ENCODE measurements at places on chromosomes 3 and 15.

DNA sequence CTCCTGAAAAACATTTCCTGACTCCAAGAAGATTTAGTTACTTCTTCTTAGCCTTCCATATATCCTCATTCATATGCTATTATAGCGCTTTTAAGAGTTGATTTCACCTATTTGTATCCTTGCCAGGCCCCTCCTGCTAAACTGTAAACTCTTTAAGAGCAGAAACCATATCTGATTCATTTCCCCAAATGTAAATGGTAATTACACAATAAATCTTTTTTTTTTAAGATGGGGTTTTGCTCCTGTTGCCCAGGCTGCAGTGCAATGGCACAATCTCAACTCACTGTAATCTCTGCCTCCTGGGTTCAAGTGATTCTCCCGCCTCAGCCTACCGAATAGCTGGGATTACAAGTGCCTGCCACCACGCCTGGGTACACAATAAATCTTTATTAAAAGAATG, 4.5 kb downstream of the DLEC1 start:
- no peak for DNase-seq

GRCh38 chr3:9690451-9691450, 12.9 kb upstream of the CPNE9 start:
- peak; percentile 66 for DNase-seq

DNA sequence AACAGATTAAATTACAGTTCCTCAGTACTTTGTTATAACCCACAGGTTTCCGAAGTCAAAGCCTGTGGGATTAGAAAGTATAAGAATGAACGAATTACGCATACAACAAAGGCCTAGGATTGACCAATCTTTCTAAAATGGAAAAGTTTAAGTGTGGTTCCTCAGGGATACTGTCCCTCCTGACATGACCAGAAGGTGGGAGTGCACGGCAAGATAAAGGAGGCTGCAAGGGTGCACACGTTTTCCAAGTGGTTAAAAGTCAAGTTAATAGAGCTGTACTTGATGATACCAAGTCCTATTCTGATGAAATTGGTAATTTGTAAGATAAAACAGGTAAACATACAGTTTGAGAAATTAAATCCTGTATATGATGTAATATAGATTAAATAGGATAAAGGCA, 96.2 kb downstream of the ALDH1A2 start:
- no peak for DNase-seq

DNA sequence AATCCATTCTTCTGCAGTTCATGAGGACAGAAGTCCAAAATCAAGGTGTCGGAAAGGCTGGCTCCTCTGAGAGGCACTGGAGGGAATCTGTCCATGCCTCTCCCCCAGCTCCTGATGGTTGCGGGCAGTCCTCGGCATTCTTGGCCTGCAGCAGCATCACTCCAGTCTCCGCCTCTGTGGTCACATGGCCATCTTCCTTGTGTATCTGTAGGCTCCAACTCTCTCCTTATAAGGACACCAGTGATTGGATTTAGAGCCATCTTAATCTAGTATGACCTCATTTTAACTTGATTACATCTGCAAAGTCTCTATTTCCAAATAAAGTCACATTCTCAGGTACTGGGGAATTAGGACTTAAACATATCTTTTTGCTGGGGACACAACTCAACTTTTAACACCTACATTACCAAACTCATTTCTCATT, 56.0 kb upstream of the FLNB start:
- DNase-seq, result no peak

DNA sequence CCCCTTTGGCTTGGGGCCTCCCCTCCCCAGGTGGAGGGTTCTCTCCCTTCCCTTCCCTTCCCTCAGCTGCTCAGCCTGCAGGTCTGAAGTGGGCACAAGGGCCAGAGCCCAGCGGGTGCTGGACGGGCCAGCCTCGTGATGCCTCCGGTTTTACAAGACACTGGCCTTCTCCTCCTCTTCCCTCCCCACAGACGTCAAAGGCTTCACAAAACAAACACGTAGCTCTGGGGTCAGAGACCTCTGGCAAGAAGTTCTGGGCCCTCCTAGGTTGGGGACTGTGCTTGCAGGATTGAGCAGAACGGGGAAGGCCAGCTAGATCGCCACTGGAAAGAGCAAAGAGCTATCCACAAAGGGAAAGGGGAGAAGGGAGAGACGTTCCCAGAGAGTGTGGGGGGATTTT, 81.4 kb upstream of the TPM1 start:
- no peak for DNase-seq

DNA sequence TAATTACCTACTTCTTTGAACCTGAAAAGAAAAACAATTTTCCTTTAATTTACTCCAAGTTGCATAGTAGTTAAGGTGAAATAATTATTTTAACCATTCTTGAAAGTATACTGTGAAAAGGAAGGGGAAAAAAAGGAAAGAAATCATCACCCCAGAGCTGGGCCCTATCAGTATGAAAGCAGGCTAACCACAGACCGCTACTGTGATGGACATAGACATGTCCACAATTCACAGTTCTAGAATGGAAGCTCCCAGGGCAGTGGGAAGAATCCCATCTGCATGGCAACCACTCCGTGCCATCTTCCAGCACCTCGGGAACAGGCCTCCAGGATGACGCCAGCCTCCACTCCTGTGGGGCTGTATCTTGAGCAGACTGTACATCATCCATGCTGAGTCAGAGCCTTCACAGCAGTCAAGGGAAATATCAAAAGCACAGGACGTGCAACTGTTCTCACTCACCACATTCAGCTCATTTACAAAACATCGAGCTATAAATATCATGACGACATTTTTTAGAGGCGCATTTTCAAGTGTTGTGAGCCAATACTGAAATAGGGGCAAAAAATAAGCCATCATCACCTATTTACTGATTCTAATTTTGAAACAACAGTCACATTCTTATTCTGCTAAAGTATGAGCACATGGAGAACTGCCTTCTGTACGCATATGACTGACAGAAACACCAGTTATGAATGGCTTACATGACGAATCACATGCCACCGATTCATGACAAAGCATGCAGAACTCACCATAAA, 119.7 kb downstream of the SNRK start:
- DNase-seq, result no peak

DNA sequence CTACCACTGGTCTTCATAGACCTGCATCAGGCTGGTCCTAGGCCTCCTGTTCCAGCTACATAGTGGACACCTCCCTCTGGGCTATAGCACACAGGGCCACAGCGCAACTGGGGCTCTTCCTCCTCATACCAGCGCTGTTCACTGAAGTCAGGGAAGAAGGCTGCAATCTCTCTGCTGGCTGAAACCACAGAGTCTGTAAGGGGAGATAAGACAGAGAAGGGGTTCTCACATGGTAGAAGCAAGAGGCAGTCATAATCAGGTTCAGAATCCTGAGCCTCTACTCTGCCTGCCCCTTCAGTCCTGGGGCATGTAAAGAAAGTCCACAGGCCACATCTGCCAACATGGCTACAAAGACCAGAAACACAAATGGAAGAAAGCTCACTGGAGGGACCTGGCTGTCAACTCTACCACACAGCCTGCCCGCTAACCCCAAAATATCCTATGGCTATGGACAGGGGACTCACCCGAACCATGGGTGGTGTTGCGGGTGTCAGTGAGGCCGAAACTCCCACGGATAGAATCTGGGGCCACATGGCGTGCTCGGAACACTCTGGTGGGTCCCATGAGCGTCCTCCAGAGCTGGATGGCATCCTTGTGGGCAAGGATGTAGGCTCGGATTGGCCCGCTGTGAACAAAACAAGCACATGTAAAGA, 38.7 kb downstream of the SPINK8 start:
- DNase-seq, result no peak

- no peak for DNase-seq
These were observed 74.7 kb upstream of the C15orf39 start for GRCh38 chr15:75126864-75127580.

GRCh38 chr3:156371701-156372100, 183.2 kb downstream of the SSR3 start:
- DNase-seq, result no peak

GRCh38 chr15:80978685-80979329, 10.8 kb downstream of the MESD start:
- no peak for DNase-seq

DNA sequence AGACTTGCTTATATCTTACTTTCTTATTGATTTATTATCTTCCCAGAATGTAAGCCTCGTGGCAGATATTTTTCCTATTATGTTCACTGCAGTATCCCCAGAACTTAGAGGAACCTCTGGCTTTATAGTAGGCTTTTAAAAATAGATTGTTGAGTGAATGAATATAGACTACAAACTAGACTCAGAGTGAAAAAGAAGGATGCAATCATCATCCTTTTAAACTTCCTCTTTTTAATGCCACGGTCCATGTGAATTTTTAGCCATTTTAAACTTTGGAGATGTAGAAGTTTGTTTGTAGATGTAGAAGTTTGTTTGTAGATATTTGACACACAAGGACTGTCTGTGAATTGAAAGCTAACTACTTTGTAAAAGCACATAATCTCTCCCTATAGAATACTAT, 7.2 kb upstream of the P2RY12 start:
- no peak for DNase-seq

GRCh38 chr3:170475092-170475685, 56.5 kb downstream of the CLDN11 start:
- DNase-seq, result no peak

DNA sequence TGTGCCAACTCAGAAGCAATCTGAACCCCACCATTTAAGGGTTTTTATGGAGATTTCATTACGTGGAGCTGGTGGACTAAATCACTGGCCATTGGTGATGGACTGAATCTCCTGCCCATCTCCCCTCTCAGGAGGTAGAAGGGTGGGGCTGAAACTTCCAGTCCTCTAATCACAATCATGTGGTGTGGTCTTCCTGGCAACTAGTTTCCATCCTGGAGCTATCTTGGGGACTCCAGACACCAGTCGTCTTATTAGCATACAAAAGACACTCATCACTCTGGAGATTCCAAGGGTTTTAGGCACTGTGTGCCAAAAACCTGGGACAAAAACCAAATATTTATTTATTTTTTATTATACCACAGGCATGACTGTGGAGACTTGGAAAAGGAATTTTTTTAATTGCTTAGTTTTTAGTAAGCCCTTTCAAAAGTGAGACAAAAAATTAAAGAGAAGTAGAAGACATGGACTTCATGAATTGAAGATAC, 203.6 kb downstream of the WNT5A start:
- no peak for DNase-seq

GRCh38 chr3:105812194-105812586, 56.6 kb downstream of the CBLB start:
- DNase-seq, result no peak

GRCh38 chr15:76752549-76752948, 152.6 kb downstream of the SCAPER start:
- DNase-seq, result no peak

DNA sequence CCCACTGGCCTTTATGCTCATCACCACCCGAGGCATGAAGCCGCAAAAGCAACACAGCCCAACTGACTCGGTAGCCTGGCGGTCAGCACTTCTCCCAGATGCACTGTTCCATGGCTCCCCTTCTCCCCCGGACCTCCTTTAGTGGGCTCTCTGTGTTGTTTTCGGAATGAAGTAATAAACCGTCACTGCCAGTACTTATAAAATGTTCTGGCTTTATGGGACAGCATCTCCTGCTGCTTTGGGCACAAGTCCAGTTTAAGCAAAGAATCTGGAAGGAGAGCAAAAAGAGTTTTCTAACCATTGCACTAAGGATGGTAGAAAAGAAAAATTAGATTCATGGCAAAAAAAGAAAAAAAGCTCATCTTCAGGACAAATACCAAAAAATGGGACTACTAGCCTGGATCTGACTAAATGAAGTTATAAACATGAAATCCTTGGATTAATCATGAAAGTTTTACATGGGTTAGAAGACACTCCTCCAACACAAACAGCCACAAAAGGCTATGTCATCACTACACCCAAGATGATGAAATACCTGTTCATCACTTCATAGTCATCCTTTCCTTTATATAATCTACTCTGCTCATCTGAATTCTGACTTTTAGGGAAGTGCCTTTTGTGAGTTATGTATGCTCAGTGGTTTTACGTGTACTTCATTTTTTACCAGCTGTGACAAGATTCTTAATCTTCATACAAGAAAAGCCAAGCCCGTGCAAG, 89.5 kb upstream of the UBE2E2 start:
- DNase-seq, result no peak

GRCh38 chr3:24111711-24112110, 166.6 kb downstream of the NR1D2 start:
- no peak for DNase-seq

- DNase-seq, result no peak
These were observed 148.5 kb downstream of the OSBPL10 start for GRCh38 chr3:31832551-31832950.

DNA sequence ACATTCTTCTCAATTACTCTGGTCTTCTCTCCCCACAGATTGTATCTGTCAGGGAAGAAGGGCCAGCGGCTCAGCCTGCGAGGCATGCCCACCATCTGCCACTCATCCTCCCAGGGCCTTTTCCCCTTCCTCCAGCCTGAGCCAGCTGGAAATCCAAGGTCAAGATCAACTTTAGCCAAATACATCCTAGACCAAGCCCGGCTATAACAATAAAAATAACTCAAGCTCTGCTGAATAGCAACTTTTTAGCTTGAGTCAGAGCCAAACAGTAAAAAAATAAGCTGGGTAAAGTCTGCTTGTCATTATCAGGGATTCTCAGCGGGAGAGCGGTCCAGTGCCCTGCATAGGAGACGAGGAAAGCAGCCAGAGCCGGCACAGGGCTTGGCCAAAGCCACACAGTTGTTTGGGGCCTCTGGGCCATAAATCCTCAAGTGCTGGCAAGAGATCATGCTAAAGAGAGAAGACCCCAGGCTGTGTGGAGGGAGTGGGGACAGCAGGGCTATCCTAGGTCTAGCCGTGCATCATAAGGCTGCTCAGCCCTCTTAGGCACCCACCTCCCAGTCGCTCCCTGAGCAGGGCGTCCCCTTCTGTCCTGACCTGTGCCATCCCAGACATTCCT, 76.2 kb upstream of the HERC1 start:
- no peak for DNase-seq

DNA sequence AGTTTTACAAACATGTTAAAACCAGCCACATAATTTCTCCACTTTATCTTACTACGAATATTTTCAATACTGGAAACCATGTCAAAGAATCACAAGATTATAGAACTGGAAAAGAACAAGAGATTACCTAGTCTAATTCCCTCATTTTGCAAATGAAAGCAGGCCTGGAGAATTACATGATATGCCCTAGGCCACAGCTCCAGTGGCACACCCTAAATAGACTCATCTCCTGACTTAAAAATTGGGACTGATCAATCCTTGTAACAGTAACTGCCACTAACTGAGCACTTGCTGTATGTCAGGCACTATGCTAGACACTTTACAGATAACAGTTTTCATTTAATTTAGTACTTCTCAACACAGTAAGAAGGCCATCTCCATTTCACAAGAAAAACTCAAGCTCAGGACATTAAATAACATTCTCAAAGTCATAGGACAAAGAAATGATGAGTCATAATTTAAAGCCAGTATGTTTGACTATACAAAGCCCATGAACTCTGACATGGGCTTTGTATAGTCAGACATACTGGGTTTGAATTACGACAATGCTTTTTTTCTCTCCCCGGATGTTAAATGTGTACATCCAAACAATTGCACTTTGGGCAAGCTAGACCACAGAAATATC, 9.4 kb downstream of the IGSF11 start:
- DNase-seq, result no peak

DNA sequence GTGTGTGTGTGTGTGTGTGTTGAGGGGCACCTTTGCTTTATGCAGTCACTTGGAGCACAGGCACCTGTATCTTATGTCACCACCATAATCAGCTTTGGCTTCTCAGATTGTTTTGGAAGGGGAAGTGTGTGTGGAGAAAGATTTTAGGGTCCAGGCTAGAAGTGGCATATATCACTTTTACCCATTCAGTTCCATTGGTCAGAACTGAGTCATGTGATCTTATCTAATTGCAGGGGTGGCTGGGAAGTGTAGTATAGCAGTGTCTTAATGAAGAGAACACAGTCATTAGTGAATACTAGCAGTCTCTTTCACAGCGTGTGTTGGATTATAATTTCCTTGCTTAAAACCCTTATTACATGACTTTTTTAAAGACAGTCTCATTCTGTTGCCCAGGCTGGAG, 20.6 kb downstream of the NCK1 start:
- DNase-seq, result peak; percentile 57
